ENCODE measurements at places on chromosomes 6 and 20.

GRCh38 chr6:46961711-46962110 lies 40.0 kb upstream of the ADGRF5 start:
- DNase-seq, result no peak

DNA sequence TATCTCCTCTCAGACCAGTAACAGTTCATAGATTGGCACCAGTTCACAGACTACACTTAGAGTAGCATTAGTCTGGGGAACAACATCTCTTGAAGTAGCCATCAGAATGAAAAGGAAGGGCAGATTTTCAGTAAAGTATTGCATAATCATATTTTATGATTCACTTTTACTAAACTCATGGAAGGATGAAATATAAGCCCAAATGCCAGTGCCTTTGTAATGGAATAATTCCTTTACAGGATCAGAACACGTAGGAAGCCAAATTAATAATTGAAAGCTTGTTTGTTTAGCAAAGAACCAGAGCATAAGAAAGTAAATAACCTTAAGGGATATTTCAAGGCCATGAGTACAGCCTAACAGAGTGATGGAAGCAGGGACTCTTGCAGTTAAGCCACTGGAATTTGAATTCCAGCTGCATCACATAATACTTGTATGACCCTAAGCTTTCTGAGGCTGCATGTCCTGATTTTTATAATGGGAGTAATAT lies 11.4 kb upstream of the LOC128125822 start:
- DNase-seq, result no peak

DNA sequence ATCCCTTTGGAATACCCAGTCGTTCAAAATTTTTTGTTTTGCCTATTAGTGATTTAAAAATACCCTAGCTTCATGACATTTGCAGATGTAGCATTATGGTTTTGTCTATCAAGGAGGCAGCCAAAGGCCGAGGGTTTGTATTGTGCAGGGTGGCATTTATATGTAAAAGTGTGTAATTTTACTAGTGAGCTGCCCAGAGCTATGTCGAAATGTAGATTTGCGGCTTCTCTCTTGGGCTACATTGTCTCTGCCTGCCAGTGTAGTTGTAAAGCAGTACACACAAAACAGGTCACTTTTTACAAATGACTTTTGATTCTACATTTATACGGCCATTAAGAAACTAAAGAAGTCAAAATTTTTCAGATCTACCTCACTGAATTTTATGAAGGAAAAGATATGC lies 87.7 kb downstream of the TSHZ2 start:
- no peak for DNase-seq

DNA sequence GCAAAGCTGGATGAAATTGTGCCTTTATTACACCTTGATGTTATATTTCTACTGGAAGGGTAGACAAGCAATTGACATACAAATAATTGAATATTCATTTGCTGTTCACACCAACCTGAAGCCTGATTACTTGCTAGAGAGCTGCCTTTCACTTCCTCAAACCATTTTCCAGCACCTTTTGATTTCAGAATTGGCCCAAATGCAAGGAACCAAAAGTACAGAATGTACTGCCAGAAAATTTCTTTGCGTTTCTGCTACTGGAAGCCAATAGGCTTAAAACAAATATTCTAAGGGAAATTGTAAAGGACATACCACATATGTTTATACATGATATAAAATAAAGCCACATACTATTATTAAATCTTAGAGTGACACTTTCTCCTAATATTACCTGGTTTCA lies 94.5 kb downstream of the RFPL4B start:
- no peak for DNase-seq

DNA sequence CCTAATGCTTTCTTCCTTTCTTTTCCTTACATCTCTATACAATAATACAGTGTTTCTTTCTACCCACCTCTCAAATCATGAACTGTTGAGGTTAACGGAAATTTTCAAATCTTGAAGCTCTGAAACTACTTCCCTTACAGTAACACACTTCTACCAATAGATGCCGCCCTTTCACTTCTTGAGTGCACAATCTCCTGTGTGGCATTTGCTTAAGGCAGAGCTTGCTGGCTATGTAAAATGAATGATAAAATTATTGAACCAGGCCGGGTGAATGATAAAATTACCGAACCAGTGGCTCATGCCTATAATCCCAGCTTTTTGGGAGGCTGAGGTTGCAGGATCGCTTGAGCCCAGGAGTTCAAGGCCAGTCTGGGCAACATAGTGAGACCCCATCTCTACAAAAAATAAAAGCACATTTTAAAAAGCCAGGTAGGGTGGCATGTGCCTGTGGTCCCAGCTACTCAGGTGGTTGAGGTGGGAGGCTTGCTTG lies 56.8 kb downstream of the KCNS1 start:
- no peak for DNase-seq

GRCh38 chr6:164401871-164402270 lies 907.5 kb downstream of the C6orf118 start:
- no peak for DNase-seq

GRCh38 chr6:42226645-42227143 lies 9.0 kb upstream of the MRPS10 start:
- no peak for DNase-seq

DNA sequence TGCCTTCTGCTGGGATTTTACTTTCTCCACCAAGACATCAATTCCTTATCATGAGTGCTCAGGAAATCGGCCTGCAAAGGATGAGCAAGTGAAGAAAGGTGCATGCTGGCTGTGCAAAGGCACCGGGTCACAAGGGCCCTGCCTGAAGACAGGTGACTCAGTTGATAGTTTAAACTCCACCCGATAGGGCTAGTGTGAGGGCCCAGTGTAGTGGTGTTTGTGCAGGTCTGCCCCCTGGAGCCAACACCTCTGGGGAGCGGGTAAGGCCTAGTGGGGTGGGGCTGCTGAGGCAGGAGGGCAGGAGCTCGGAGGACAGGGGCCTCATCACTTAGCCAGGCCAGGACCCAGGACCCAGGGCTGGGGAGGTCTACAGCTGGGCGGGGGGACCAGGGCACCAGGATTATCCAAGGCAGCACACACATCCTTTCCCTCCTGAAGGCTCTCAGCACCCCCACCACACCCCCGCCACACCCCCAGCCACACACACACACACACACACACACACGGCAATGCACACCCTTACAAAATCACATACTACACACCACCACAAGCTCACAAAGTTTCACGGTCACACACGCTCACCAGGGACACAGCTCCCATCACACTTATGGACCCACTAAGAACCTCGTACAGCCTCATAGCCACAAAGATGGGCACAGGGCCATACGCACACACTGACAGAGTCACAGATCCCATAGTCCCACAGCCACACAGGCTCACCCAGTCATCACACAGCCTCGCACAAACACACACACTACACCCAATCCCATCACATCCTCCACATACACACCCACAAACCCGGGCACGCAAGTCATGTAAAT lies 75.4 kb downstream of the GRM4 start:
- DNase-seq, result no peak

DNA sequence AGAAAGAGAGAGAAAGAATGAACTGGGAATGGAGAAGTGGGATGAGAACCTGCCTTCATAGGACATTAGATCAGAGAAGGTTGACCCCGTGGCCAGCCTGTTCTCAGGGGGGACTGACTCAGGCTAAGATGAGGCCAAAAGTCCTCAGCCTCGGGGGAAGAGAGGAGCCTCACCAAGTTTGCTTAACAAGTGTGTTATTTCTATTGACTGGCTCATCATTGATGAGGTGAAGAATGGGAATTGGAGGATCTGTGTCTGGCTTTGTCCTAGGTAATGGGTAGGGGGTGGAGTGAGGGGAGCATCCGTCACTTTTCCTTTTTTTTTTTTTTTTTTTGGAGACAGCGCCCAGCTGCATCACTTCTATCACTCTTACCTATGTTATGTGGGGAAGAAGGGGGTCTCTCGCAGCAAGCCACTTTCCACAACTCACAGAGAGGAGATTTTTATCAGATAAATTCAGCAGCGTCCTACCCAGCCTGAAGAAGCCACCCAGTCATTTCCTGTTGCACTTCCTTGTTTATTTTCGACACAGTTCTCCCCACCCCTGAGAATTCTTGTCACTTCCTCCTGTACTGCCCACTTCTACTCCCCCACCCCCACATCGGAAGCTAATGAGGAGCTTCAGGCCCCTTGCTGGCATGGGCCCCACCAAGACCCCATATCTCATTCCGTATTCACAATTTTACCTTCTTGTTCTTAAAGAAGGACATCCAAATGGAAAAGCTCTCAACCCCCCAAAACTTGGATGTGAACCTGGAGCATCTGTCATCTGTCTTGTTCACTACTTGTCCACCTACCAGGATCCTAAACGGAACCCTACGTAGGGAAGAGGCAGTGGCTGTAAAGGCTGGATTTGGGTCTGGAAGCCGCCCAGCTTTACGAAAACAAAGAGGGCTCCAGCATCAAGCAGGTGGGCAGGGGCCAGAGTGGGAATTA lies 2.8 kb upstream of the RNASET2 start:
- no peak for DNase-seq

DNA sequence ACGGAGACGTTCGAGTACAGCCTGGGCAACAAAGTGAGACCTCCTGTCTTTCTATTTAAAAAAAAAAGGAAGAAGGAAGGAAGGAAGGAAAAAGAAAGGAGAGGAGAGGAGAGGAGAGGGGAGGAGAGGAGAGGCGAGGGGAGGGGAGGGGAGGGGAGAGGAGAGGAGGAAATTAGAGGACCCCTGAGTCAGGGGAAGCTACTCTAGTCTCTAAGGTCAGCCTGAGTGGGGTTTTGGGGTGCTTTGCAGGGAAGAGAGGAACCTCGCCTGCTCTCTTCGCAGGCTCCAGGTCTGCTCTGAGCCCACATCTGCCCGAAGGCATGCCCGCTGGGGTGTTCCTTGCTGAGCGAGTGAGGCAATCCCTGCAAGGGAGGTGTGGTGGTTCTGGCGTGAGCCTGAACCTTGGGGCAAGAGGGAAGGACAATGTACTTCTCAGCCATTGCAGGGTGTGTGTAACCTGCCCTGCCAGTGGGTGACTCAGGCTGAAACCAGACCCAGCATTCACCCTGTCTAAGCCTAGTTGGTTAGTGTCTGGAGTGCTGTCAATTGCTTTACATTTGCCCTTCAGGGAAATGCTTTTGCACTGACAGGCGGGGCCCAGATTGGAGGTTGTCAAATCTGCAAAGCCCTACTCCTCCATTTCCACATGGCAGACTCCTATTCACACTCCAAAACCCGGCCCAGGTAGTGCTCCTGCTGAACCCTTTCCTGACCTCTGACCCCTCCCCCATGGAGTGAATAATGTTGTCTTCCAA lies 15.3 kb upstream of the MMP9 start:
- no peak for DNase-seq

DNA sequence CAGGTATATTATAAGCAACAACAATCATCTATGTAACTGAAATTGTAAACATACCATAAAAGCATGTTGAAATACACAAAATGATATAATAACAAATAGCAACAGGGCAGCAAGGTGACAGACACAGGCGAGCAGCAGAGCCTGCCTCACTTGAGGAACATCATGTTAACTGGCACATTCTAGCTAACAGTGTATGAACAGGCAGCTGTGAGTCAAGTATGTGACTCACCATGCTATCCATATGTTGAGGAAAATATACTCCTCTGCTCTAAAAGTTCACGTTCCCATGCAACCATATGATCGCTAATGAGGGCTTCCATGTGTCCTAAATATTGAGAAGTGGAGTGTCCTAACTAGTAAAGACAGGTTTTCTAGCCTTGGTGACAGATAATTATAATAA lies 18.4 kb downstream of the SERAC1 start:
- no peak for DNase-seq

GRCh38 chr20:35216541-35216940 lies 9.9 kb upstream of the MMP24 start:
- DNase-seq, result no peak

DNA sequence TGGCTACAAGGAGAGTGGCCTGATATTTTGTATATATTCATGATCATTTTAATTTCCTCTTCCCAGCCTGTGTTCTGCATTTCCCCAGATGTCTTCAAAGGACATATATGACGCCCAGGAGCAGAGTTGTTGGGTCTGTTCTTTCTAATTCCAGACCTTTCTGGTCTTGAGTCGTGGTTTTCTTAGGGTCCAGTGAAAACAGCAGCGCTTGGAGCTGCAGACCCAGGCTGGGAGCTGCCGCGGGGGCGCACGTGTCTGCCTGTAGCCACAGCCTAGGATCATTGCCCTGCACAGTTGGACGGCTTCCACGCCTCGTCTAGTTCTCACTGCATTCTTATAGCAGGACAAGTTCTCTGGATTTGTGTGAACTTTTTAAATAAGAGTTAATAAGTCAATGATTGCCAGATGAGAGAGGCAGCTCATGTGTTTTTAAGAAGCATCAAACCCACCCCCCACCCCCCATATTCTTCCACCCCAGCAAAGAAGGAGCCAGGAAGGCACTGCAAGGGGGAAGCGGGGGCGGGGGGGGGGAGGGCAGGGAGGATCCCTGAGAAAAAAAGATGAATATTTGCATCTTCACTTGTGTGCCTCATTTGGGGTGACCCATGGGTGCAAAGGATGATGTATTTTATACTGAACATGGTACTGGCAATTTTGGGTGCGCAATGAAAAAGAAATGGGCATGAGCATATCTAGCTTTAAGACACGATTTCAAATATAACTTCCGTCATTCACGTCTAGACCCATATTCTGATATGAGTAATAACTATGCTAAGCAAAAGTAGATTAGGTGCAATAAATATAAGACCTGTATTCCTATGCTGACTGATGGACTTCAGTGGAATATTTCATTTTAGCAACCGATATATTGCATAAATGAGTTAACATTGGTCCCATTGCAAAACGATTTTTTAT lies 160.0 kb downstream of the TBXT start:
- no peak for DNase-seq

GRCh38 chr6:98946879-98947410 lies 801 bp downstream of the FBXL4 start:
- DNase-seq, result no peak

DNA sequence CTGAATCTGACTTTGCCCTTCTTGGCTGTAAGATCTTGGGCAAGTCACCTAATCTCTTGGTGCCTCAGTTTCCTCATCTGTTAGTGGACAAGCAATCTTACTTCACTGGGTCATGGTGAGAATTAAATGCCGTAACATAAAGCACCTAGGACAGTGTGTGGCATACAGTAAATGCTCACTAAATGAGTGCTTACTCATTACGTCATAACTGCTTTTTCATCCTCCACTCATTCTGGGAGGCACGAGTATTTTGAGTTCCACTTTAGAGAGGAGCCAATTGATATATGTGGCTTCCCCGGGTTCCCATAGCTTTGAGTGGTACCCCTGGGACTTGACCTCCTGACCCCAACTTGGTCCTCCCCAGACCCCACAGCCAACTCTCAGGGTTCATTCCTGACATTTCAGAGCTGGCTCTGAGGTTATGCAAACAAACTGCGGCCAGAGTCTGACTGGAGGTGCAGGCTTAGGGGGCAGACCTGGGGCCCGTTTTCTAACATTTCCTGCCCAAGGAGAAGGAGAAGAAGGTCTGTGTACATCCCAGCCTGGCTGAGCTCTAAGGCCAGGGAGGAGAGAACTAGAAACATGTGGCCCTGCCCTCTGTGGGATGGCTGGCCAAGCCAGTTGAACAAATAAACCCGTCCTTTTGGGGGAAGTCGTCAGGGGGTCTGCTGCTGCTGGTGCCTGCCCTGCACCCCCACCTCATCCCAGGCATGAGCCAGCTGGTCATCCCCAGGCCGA lies 5.8 kb downstream of the ANGPT4 start:
- no peak for DNase-seq

All from hypothalamus (tissue), 51 donors.